CD14-positive monocyte (primary cell): ENCODE measurements at places on chromosomes 13 and 19.

DNA sequence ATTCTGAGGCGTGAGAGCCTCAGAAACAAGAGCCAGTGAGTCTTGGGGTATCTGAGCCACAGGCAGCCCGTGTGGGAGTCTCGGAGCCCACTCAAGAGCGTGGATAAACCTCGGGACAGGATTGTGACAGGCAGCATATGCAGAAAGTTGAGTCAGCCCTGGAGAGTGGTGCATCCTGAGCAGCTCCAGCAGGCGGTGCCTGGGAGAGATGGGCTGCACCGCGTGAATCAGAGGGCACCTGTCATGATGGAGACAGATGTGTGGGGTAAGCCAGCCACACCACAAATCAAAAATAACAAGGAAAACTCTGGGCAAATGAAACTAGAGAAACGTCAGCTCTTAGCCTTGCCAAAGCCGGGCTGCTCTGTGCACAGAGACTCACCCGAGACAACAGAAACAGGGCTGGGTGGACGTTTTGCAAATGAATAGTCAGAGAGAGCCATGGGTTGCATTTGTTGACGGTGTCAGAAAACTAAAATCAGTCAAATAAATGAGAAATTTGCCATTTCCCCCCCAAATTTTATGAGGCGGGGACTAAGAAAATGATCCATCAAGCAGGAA lies 30.0 kb upstream of the POP4 start:
- H3K4me1 ChIP-seq: no peaks in the 10 kb centered on the region
- H3K36me3 ChIP-seq: no peaks in the 10 kb centered on the region
- no peaks in the 10 kb centered on the region for H3K27me3 ChIP-seq
- H3K27ac ChIP-seq: no peak overlapping the region

DNA sequence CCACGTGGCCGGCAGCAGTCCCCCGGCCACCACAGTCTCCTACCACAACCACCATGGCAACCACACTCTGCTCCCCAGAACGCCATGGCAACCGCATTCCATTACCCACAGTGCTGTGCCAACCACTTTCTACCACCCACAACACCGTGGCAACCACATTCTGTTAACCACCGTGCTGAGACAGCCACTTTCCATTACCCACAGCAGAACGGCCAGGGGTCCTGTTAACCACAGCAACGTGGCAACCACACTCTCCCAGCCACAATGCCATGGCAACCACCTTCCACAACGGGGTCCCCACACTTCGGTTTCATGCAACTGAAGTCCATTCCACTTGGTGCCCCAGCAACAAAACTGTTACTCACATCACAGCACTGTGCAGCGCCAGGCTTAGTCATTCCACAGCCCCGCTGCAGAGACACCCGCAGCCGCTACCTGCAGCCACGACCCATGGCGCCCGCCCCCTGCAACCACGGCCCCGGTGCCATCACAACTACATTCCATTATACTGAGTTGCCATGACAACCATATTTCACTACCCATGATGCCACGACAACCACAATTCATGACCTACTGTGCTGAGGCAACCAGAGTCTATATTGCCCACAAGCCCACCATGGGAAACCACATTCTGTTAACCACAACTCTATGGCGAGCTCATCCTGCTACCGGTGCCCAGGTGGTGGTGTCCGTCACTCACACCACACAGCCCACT lies 10.0 kb downstream of the DPF1 start:
- no peak overlapping the region for H3K4me3 ChIP-seq
- no peak for DNase-seq
- H3K4me1 ChIP-seq: no peaks in the 10 kb centered on the region
- no peaks in the 10 kb centered on the region for H3K36me3 ChIP-seq
- H3K27ac ChIP-seq: no peak overlapping the region
- H3K27me3 ChIP-seq: peaks cover 47% of the 10 kb centered on the region

DNA sequence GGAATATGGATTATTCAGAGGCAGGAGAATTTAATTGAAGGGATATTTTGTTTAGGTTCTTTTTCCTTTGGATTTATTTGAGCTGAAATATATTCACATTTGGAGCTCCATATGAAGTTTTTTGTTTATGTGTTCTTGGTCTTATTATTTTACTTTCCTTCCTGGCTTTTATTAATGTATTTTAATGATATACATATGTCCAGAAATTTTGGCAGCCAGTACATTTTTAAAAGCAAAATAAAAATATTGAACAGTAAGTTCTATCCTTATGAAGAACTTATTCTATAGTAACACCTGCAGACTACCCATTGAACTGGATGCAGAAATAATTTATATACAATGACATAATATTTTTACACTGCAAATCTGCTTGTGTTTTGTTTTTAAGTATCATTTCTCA lies 323.6 kb downstream of the GPC6 start:
- no peak overlapping the region for H3K4me3 ChIP-seq
- H3K4me1 ChIP-seq: no peaks in the 10 kb centered on the region
- H3K27ac ChIP-seq: no peak overlapping the region
- H3K36me3 ChIP-seq: no peaks in the 10 kb centered on the region
- H3K27me3 ChIP-seq: no peaks in the 10 kb centered on the region
- no peak for DNase-seq

DNA sequence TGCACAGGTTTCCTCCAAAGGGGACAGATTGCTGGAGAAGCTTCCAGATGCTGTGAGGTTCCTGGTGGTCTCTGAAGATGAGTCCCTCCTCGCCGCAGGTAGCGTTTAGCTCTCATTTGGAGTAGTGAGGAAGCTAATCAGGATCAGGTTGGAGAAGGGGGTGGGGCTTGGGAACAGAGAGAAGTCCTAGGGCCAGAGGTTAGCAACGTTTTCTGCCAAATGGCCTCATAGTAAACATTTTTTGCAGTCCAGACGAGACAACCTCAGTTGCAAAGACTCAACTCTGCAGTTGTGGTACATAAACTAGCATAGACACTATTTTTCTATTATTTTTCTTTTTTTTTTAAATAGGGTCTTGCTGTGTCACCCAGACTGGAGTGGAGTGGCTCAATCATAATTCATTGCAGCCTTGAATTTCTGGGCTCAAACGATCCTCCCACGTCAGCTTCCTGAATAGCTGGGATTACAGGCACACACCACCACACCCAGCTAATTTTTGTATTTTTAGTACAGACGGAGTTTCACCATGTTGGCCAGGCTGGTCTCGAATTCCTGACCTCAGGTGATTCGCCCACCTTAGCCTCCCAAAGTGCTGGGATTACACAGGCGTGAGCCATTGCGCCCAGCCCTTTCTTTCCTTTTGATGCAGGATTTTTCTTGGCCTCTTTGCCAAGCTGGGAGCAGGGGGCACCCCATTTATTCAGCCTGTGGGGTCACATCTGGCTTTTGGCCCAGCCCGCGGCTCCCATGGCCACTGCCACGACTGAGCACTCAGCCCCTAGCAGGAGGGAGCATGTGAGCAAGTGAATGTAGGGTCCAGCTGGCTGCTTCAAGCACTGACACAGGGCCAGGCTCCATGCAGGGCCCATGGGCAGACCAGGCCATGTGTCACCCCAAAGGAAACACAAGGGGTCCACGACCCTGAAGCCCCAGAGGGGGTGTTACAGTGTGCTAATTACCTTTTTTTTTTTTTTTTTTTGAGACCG lies 34.4 kb upstream of the SIN3B start:
- no peaks in the 10 kb centered on the region for H3K36me3 ChIP-seq
- H3K27me3 ChIP-seq: no peaks in the 10 kb centered on the region
- H3K27ac ChIP-seq: peak overlapping the region; percentile 66
- peaks cover 42% of the 10 kb centered on the region for H3K4me1 ChIP-seq
- DNase-seq: no peak

DNA sequence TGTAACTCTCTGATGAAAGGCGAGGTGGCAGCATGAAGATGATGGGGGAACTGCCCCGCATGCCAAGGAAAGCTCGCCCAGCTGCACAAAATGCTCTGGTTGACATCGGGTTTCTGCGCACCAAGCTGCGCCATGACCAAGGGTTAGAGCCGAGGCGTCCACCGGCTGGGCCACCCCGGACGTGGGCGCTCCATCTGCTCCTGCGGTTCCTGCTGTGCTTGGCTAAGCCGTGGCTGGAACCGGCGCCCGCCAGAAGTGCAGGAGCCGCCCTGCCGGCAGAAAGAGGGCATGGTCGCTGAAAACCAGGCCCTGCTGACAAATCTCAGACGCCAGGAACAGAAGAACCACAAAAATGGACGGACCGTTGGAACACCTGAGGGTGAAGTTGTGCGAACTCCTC lies 57.9 kb downstream of the ZNF100 start:
- no peak overlapping the region for H3K27ac ChIP-seq
- H3K4me3 ChIP-seq: no peak overlapping the region
- no peaks in the 10 kb centered on the region for H3K4me1 ChIP-seq
- no peak for DNase-seq
- no peaks in the 10 kb centered on the region for H3K36me3 ChIP-seq

- no peak overlapping the region for H3K27ac ChIP-seq
- no peaks in the 10 kb centered on the region for H3K36me3 ChIP-seq
- DNase-seq: no peak
- H3K27me3 ChIP-seq: no peaks in the 10 kb centered on the region
Observed at GRCh38 chr13:76019421-76020044, 383.4 kb downstream of the LMO7 start.

- H3K27me3 ChIP-seq: no peaks in the 10 kb centered on the region
- H3K36me3 ChIP-seq: peaks cover 80% of the 10 kb centered on the region
- no peak overlapping the region for H3K27ac ChIP-seq
- no peak overlapping the region for H3K4me3 ChIP-seq
- DNase-seq: no peak
Observed at GRCh38 chr19:40236026-40236355, 9.5 kb upstream of the CCNP start.

DNA sequence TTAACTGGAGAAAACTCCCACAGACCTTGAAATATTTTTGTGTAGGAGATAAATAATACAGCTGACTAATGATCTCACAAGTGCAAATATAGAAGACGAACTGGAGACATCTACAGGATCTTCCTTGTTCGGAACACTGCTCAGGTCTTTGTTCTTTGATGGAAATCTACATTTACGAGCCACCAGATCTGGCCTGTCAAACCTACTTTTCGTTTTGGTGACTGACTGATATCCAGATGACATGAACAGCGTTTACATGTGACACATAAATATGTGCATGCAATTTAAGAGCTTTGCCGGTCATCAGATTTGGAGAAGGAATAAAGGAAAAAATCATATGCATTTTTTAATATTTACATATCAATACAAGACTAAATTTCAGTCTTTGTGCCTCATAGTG lies 24.5 kb upstream of the TPP2 start:
- no peaks in the 10 kb centered on the region for H3K36me3 ChIP-seq
- no peak overlapping the region for H3K27ac ChIP-seq
- no peaks in the 10 kb centered on the region for H3K4me1 ChIP-seq

GRCh38 chr19:38515896-38516295 lies 82.4 kb downstream of the RYR1 start:
- peaks cover 3% of the 10 kb centered on the region for H3K4me1 ChIP-seq
- no peaks in the 10 kb centered on the region for H3K36me3 ChIP-seq
- no peak overlapping the region for H3K27ac ChIP-seq
- DNase-seq: no peak
- H3K4me3 ChIP-seq: no peak overlapping the region
- no peaks in the 10 kb centered on the region for H3K27me3 ChIP-seq

DNA sequence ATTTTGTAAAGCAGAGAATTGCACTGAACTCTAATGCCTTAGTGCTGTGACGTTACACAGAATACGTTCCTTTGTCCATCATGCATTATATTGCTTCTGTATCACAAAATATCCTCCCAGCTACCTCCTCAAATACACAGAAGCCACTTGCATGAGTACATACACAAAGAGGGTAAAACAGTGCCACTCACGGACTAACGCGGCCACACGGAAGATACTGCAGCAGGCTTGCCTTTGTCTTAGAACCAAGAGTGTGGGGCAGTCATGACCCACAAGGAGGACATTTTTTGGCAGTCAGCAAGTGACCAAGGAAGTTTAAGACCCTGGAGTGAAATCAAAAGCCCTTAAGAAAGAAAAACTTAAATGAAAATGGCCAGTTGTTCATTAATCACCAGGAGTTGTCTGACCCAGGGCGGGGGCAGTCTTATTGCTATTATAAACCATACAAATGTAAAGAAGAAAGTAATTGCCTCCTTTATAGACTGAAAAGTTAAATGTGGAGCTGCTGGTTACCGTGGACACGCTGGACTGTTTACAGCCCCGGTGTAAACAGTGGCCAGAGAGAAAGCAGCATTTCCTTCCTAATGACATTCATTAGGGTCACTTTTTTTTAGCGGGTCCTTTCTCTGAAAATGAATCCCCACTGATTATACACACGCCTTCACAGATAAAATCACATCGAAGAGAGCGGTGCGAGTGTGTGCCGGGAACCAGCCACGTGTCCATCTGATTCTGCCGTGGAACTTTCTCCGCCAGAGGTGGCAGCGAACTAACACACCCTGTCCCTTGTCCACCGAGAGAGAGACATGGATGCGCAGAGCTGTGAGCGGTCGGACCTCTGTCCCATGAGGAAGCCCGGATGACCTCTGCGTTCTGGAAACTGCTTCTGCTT lies 66.8 kb downstream of the SOX1 start:
- H3K36me3 ChIP-seq: no peaks in the 10 kb centered on the region
- H3K27ac ChIP-seq: no peak overlapping the region
- no peaks in the 10 kb centered on the region for H3K4me1 ChIP-seq
- DNase-seq: no peak

DNA sequence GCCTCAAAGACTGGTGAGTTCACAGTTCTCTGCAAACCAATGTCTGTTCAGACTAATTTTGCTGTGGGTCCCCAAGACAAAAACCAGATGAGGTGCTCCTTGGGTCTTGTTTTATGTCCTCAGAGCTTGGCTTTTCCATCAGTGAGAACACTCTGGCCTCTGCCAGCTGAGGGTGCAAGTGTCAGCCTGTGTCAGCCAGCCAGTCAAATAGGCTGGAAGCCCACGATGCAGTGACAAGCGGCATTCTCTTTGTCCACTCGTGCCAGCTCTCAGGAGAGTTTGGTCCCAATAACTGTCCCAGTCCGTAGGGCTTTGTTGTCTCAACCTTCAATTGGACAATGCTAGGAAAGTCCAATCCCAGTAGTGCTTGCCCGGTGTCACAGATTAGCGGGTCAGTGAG lies 9.4 kb upstream of the AKT2 start:
- no peaks in the 10 kb centered on the region for H3K4me1 ChIP-seq
- no peak overlapping the region for H3K4me3 ChIP-seq
- DNase-seq: no peak
- no peaks in the 10 kb centered on the region for H3K36me3 ChIP-seq

GRCh38 chr13:30745906-30746686 lies 10.8 kb downstream of the ALOX5AP start:
- peak overlapping the region; percentile 9 for H3K4me3 ChIP-seq
- DNase-seq: peak; percentile 69
- H3K27me3 ChIP-seq: no peaks in the 10 kb centered on the region
- H3K27ac ChIP-seq: peak overlapping the region; percentile 28
- peaks cover 11% of the 10 kb centered on the region for H3K36me3 ChIP-seq

DNA sequence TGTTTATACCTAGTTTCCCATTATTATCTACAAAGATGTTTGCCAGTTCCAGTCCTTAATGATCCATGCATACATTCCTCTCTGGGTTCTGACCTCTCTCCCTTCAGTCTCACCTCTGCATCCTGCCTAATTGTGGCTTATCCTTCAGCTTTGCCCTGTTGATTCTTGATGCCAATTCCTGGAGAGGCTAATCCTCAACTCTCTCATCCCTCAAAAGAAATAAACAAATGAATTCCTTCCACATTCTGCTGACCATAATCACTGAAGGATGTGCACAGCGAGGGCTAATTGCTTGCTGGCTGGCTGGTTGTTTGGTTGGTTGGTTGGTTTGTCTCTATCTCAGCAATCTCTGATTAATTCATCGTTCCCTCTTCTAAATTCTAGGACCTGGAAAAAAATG lies 113.8 kb downstream of the IRS2 start:
- H3K27me3 ChIP-seq: no peaks in the 10 kb centered on the region
- no peak overlapping the region for H3K4me3 ChIP-seq
- H3K4me1 ChIP-seq: peaks cover 9% of the 10 kb centered on the region
- no peaks in the 10 kb centered on the region for H3K36me3 ChIP-seq
